ENCODE measurements at places on chromosomes 7 and 10.

GRCh38 chr7:133583545-133584171, 330.8 kb downstream of the EXOC4 start:
- DNase-seq: no peak

- DNase-seq: no peak
Observed at GRCh38 chr7:128177768-128178550, 63.1 kb upstream of the LEP start.

GRCh38 chr7:55405856-55406541, 40.9 kb downstream of the LANCL2 start:
- no peak for DNase-seq

DNA sequence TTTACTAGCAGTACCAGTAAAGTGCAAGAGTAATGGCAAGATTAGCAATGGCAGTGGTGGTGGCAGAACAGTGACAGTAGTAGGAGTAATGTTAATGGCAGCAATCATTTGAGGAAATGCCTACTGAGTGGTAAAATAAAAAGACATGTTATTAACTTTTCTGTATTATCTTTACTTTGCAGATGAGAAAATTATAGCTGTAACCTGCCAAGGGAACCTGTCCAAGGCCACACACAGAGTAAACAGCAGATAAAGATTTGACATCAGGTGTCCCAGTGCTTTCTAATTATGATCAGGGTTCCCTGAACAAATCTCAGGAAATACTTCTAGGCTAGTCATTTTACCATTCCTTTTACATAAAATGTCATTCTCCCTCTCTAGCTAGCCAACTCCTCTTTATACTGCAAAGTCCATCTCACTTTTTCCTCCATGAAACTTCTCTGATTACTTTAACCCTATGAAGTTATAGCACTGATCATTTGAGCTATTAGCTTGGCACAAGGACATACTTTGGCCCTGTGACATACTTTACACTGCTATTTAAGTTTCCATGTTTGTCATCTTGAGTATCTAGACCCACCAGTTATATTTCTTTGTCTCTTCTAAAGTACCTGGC, 219.1 kb downstream of the TAX1BP1 start:
- DNase-seq: no peak

Data from RCC 7860 (cell line).